ENCODE measurements at places on chromosomes 3 and 15. TPM values are rescaled to one million over a fixed set of nuclear protein-coding genes. Genes with fewer than 3 reads are reported as not detected.
A peak's percentile ranks its signal among the peaks of the same experiment; 100 is the strongest.

The PSTPIP1 gene
- 2.3 TPM for total RNA-seq

The CCK gene
- total RNA-seq: 10.3 TPM

DNA sequence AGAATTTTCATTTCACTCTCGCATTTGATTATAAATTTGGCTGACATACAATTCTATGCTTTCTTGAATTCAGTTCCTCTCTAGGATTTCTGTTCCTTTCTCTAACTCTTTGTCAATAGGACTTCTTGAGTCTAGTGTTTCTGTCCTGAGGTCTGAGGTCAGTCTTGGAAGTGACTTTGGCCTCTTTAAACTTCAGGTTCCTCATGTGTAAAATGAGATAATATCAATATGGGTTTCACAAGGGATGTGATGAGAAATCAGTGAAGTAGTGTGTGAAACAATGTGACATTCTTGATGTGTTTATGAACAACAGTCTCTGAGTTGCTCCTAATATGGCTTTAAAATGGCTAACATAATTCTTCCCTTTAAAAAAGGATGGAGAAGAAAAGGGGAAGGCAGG, 92.2 kb downstream of the SV2B start:
- H3K27ac ChIP-seq: no peak overlapping the region
- no peaks in the 10 kb centered on the region for H3K4me1 ChIP-seq
- no peaks in the 10 kb centered on the region for H3K27me3 ChIP-seq
- H3K4me3 ChIP-seq: no peak overlapping the region
- no peaks in the 10 kb centered on the region for H3K36me3 ChIP-seq

GRCh38 chr3:159252274-159252673, 450.4 kb downstream of the MFSD1 start:
- H3K27me3 ChIP-seq: no peaks in the 10 kb centered on the region
- no peak overlapping the region for H3K27ac ChIP-seq
- H3K36me3 ChIP-seq: no peaks in the 10 kb centered on the region
- H3K4me3 ChIP-seq: no peak overlapping the region
- no peak for DNase-seq

DNA sequence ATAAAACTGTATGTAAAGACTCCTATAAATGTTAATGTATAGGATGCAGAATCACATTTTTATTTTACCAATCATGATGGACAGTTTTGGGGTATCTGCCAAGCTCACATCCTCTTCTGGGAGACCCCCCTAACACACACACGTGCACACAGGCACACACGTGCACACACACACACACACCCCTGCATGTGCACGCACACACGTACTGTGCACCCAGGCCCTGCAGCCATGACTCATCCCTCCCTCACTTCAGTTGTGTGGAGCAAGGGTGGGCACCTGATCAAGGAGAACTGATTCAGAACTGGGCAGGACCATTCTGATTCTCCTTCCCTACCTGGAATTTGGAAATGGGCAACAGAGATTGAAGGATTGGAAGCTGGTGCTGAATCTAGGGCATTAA, 16.0 kb upstream of the MINDY4B start:
- no peaks in the 10 kb centered on the region for H3K36me3 ChIP-seq
- no peak overlapping the region for H3K4me3 ChIP-seq
- DNase-seq: no peak
- H3K27ac ChIP-seq: no peak overlapping the region

GRCh38 chr3:193971261-193971751, 164.6 kb upstream of the HES1 start:
- peaks cover 38% of the 10 kb centered on the region for H3K4me1 ChIP-seq
- H3K27me3 ChIP-seq: peaks cover 9% of the 10 kb centered on the region

DNA sequence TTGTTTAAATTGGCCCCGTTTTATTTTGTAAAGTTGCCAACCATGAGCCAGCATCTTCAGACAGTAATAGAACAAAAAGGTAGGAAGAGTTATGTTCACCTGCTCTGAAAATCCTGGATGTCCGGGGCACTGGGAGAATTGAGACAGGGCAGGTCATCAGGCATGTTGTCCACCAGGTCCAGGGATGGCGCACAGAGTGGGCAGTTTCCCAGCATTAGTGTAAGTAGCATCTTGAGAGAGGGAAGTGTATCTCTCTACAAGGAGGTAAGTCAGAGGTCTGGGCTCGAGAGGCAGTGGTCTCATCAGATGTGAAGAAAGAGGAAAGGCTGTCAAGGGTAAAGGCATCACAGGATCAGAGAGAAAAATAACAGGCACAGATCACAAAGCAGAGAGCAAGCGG, 339.4 kb downstream of the CLSTN2 start:
- no peaks in the 10 kb centered on the region for H3K4me1 ChIP-seq
- H3K27ac ChIP-seq: no peak overlapping the region
- DNase-seq: no peak
- no peaks in the 10 kb centered on the region for H3K36me3 ChIP-seq

DNA sequence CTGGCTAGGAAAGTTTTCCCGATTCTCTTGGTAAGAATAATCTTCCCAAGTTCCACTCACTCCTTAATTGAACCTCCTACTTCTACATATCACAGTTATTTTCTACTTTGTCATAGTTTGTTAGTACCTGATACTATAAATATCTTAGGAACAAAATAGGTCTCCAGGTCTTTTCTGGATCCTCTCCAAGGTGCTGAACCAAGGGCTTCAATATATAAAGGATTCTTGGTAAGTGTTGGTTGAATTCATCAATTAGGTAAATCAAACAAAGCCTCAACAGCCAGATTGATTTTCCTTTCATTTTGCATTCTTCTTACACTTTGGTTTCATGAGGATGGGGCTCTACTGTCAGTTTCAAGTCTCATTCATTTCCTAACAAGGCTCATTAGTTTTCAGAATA, 27.6 kb upstream of the RTP4 start:
- H3K27ac ChIP-seq: no peak overlapping the region
- DNase-seq: no peak
- H3K36me3 ChIP-seq: no peaks in the 10 kb centered on the region
- H3K4me3 ChIP-seq: no peak overlapping the region

GRCh38 chr3:100708644-100708988, 678 bp upstream of the TFG start:
- peaks cover 8% of the 10 kb centered on the region for H3K27me3 ChIP-seq
- DNase-seq: no peak
- peak overlapping the region; percentile 97 for H3K27ac ChIP-seq
- no peaks in the 10 kb centered on the region for H3K36me3 ChIP-seq

GRCh38 chr3:36786921-36787890, 22.9 kb upstream of the DCLK3 start:
- DNase-seq: peak; percentile 39
- no peaks in the 10 kb centered on the region for H3K36me3 ChIP-seq
- peaks cover 8% of the 10 kb centered on the region for H3K4me1 ChIP-seq
- H3K27ac ChIP-seq: no peak overlapping the region

DNA sequence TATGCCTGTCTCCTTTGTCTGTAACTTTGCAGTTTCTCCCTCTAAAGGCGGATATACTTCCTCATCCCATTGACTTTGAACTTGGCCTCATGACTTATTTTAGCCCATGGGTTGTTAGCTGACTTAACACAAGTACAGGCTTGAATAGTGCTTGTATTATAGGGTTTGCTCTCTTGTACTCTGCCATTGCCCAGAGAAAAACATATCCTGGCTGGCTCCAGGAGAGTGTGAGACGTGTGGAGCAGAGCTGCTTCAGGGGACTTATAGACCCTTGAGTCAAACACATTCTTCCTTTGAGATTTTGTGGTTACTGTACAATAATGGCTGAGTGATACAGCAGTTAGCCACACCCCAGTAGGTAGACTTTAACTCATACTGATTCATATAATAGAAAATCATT, 124.0 kb downstream of the RAP2B start:
- peaks cover 4% of the 10 kb centered on the region for H3K4me1 ChIP-seq
- H3K36me3 ChIP-seq: no peaks in the 10 kb centered on the region
- H3K27ac ChIP-seq: peak overlapping the region; percentile 43
- DNase-seq: peak; percentile 53

GRCh38 chr3:32195995-32196540, 42.4 kb upstream of the CMTM8 start:
- no peaks in the 10 kb centered on the region for H3K36me3 ChIP-seq
- H3K4me1 ChIP-seq: peaks cover 9% of the 10 kb centered on the region
- no peak overlapping the region for H3K4me3 ChIP-seq
- no peak for DNase-seq
